ENCODE measurements at places on chromosomes 6 and 20.

GRCh38 chr6:41247288-41247865, 19.2 kb downstream of the TREML4 start:
- no peak for DNase-seq

DNA sequence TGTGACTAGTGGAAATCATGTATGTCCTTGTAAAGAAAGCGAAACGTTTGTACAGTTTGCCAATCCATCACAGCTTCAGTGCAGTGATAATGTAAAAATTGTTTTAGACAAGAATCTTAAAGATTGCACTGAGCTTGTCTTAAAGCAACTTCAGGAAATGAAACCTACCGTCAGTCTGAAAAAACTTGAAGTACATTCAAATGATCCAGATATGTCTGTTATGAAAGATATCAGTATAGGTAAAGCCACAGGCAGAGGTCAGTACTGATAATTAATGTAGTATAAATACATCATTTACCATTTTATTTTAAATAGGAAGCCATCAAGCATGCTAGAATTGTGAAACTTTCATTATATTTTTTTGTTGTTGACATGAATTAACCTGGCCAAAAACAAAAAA, 60.9 kb upstream of the SMIM8 start:
- DNase-seq = no peak

- no peak for DNase-seq
Measured at GRCh38 chr6:107658920-107659865, 164.9 kb downstream of the SCML4 start.

DNA sequence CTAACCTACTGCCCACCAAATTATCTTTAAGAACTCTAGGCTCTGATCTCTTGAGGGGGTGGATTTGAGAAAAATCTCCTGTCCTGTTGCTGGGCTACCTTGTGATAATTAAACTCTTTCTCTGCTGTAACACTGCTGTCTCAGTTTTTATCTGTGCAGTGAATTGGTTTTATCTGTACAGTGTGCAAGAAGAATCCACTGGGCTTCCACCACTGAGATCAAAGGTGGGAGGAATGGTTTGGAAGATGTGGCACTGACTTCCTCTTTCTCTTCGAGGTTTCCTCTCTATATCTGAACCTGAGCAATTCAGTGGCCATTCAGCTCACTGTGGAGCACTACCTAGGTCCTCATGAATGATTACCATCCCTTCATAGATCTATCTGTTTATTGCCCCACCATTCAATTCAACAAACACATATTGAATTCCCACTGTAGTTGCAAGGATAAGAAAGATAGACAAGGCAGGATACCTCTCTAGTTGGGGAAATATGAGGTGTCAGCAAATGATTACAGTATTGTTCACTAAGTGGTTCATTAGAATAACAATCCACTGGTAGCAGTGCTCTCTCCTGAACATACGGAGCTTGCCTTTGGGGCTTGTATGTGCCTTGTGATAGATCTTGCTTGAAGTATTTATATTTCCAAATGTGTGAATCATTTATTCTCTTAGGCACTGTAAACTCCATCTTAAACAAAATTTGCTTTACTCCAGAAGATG, 172.1 kb upstream of the ARG1 start:
- no peak for DNase-seq

DNA sequence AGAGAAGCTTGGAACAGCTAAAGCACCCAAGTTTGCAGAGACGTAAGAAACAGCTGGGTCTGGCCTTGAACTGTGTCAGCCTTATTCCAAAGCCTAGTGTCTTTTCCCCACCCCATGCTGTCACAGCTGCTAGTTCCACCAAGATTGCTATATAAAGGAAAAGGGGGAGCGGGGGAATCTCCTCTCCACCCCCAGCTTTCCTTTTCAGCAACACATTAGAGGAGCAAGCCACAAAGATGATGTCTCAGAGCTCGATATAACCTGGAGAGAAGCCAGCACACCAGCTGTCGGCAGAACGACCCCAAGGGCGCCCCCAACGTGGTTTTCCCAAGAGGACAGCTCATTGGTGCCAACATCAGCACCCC, 36.5 kb downstream of the ATP9A start:
- DNase-seq = no peak

- no peak for DNase-seq
Measured at GRCh38 chr6:134247844-134248580, 69.9 kb downstream of the SGK1 start.

- no peak for DNase-seq
Measured at GRCh38 chr20:8213831-8214587, 81.9 kb downstream of the PLCB1 start.

DNA sequence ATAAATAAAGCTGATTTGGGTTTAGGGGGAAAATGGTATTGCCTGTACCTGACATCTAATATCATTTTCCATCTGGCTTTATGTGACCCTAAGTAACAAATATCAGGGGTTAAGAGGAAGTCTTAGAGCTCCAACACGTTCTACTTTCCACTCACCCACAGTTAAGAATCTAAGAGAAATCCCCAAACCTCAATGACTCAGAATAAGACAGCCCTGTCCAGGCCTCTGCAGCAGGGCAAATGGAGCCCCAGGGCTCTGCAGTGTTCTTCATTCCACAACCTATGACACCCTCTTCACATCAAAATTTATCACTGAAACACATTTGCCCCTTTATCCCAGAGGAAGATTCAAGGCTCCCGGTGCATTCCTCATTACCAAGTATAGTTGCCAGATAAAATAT, 20.3 kb upstream of the TENT5A start:
- DNase-seq = no peak

GRCh38 chr6:751765-752164, 58.8 kb upstream of the EXOC2 start:
- DNase-seq = no peak

DNA sequence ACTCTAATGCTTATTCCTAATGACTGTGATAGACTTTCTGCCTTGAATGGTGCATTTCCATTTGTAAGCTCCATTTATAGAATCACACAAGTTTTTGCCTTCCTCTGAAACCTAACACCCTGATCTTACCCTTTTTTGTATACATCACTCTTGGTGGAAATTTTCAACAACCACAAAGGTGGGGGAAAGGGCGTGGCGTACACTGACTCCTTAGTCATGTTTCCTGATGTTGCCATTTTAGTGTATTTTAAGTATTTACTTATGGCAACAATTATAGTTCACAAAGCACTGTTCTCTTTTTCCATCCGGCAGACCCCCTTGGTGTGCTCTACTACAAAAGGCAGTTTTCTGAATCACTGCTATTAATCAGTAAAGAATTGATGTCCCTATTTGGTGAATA, 92.0 kb downstream of the ATXN1 start:
- DNase-seq = no peak

- DNase-seq = no peak
Measured at GRCh38 chr6:131779304-131779703, 28.5 kb upstream of the ENPP1 start.

- DNase-seq = no peak
Measured at GRCh38 chr6:22880686-22881433, 311.5 kb downstream of the HDGFL1 start.

DNA sequence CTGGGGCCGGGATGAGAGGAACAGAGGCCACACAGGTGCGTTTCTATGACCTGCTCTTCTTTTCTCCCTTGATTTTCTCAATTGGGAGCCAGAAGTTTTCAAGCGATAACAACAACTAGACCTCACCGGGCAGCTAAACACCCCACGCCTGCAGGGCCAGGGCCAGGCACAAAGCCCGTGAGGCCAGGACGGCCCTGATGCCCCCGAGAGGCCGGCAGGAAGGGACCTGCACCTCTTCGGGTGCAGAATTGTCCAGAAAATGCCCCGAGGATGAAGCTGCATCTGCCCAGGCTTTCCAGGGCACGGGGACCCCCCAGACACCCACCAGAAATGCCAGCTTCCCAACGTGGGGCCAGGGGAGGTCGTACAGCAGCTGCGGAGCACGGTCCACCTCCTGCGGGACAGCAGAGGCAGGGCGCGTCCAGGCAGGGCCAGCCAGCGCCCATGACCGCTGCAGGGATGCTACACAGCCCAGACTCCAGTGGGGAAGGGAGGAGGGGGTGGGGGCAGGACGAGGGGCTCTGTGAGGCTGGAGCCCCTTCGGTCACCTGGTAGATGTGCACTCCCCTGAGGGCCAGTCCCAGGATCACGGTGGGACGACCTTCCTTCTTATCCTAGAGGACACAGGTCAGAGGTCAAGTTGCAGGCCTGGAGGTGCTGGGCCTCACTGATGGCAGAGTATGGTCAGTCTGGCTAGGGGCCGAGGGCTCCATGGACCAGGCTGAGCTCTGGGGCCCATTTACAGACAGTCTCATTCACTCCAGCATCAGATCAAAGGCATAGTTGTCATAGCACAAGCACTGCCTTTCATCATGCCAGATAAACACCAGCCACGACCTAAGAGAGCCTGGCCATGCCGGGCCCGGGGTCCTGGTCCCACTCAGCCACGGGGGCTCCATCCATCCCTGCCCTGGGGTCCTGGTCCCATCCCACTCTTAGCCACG, 16.4 kb downstream of the FRMD1 start:
- no peak for DNase-seq

GRCh38 chr20:2276015-2276414, 19.8 kb upstream of the TGM3 start:
- DNase-seq = no peak

GRCh38 chr6:82030761-82031503, 216.6 kb downstream of the IBTK start:
- no peak for DNase-seq

- no peak for DNase-seq
Measured at GRCh38 chr20:34541264-34541901, 17.1 kb upstream of the MAP1LC3A start.

- DNase-seq = no peak
Measured at GRCh38 chr6:7060769-7061516, 46.8 kb upstream of the RREB1 start.

DNA sequence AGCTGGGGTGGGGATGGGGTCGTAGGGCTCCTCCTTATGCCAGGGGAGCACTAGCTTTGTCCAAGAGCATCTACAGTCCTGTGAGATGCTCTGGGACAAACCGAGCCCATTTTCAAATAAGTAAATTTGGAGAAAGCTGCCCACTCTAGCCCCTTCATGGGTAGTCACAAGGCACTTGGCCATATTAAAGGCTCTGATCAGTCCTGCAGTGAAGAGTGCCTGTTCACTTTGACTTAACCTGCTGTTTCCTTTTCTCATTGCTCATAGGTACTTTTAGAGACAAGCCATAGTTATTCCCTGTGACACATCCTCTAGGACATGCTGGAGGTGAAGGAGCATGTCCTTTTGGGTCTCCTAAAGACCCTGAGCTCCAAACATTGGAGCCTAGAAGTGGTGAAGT, 38.4 kb downstream of the FAM110A start:
- no peak for DNase-seq

DNA sequence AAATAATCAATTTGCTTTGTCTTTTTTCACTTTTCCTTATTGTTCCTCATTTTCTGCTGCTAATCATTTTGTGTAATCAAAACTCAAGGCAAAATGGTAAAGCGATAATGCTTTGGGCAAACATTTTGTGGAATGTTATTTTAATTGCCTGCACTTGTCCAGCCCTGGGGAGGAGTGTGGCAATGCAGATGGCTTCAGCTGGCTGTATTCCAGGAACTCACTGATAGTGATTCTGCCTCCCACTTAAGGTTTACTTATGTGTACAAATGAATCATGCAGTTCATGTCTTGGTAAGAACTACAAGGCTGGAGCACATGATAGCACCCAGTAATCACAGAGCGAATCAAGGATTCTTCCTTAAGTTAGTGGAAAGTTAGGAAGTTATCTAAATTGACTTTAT, 107.8 kb downstream of the COL19A1 start:
- no peak for DNase-seq

- no peak for DNase-seq
Measured at GRCh38 chr20:7989379-7989778, 30.2 kb downstream of the TMX4 start.

- no peak for DNase-seq
Measured at GRCh38 chr20:57124366-57124765, 142.1 kb downstream of the BMP7 start.

GRCh38 chr20:54535033-54535432, 59.6 kb downstream of the DOK5 start:
- no peak for DNase-seq

GRCh38 chr6:106908386-106908840, 66.1 kb downstream of the CD24 start:
- no peak for DNase-seq

DNA sequence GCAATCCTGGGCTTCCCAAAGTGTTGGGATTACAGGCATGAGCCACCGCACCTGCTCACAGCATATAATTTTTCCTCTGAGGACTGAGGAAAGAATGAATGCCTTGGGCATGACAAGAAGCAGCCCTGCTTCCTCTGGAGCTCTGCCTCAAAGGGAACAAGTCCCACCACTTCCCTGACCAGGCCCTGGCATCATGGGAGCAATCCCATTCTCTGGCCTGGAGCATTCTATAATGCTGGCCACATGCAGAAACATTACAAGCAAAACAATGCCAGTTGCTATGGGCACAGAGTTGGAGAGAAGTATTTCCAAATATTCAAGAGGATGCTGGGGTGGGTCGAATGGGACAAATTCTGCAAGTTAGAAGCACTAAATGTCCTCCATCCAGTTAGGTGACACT, 41.5 kb upstream of the ARMH2 start:
- DNase-seq = no peak

DNA sequence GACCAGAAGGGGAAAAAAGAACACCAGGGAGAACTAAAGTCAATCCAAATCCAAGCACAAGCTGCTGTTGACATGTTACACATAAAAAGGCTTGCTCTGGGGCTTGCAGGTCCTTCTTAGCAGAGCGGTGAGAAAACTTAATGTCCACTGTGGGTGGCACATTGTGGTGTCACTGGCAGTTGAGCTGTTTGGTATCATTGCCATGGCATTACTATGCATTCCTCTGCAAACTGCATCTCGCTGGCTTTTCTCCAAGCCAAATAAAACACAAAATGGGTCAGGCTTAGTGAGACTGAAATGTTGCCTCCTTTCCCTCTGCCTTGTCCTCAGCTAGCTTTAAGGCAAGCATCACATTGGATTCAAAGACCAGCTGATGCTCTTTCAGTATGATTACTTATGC, 40.9 kb downstream of the LY86 start:
- DNase-seq = no peak

DNA sequence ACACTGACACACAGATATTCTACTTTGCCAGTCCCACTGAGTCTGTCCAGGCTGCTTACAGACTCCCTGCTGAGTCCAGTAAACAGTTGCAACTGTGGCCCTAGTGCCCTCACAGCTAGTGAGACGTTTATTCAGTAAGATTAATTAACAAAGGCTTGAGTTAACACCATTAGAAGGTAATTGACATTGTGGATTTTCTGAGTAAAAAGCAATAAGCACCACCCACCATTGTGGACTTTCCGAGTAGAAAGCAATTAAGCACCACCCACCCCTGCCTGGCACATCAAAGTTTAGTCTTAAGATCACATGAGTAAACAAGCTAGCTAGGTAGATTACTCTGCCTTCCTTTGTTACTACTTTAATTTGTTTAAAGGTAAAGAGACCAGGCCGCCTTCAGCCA, 408.6 kb upstream of the IMPG1 start:
- no peak for DNase-seq

GRCh38 chr20:25042531-25043498, 15.1 kb downstream of the ACSS1 start:
- no peak for DNase-seq

- no peak for DNase-seq
Measured at GRCh38 chr20:40958598-40958997, 70.0 kb upstream of the TOP1 start.
